ENCODE measurements at places on chromosomes 7 and 10.

GRCh38 chr7:87151729-87152111 is 533 bp upstream of the DMTF1 start:
- ATAC-seq = no peak

DNA sequence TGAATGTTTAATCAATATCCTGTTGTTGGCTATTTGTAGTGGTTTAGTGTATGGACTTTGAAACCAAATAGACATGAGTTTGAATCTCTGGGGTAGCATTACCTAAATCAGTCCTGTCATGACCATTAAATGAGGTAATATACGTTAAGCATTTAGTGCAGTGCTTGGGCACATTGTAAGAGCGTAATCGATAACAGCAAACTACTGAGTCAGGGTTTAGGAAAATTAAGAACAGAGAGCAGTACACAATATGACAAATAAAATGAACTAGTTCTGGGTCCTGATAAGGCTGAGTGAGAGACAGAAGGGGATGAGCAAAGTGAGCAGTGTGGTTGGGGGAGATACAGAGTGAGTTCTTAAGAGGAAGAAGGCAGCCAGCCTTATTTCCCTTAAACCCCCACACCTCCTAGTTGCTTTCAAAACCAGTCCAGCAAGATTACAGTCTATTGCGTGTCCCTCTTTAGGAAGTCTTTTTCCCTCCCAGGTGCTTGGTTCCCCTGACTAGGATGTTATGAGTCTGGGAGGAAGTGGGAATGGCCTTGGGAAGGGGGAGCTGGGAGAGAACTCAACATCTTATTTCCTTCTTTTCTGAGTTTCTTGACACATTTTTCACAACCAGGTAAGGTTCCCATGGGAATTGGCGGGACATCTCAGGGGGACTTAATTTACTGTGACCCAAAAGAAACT is 171.0 kb downstream of the SND1 start:
- ATAC-seq = no peak

DNA sequence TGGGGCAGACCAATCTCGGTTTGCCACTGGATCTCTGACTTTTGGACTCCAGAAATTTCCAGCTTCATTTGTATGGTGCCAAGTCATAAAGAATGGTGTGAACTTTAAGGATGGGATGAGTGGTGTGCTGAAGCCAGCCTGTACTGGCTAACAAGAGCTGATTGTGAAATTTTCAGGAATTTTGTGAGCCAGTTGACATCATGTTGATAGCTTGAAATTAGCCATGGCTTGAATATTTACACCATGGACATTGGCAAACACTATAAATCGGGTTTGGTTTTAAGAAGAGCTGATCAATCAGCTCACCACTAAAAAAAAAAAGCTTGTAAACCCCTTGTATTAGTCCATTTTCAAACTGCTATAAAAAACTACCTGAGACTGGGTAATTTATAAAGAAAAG is 14.1 kb upstream of the MYH16 start:
- no peak for ATAC-seq

DNA sequence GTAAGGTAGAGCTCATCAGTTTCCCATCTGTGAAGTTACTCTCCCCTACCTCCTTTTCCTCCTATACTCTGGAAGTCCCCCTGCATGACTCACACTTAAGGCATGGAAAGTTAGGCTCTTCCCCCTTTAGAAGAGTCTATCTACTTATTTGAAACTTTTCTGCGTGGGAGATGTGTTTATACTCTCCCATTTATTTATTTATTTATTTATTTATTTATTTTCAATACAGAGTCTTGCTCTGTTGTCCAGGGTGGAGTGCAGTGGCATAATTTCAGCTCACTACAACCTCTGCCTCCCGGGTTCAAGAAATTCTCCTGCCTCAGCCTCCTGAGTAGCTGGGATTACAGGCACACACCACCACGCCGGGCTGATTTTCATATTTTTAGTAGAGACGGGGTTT is 107.5 kb upstream of the JCAD start:
- no peak for ATAC-seq

DNA sequence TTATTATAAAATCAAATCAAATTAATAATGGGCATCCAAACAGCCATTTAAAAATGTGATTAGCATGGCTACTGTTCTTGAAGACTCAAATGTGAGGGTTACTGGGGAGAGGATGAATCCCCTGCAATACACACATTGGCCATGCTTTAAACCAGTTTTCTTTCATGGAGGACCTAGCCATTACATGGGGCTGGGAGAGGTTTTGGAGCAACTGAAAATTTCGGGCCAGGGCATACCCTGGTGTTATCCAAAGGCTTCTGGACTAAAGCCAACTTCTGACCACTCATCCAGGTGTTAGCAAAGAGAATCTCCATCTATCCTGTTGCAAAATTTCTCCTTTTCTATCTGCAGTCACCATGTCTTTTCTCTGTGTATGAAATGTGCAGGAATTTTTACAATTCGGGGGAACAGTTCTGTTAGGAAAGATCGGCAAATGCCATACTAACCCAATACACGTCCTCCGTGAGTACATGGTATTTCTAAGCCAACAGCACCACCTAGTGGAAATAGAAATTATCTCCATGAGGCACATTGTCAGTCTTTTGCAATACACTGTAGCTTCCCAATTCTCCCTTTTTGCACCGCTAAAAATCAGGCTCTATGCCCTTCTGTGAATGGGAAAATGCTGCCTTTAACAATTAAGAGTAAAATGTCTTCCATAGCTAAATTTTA is 47.0 kb upstream of the ZNF107 start:
- ATAC-seq = no peak

DNA sequence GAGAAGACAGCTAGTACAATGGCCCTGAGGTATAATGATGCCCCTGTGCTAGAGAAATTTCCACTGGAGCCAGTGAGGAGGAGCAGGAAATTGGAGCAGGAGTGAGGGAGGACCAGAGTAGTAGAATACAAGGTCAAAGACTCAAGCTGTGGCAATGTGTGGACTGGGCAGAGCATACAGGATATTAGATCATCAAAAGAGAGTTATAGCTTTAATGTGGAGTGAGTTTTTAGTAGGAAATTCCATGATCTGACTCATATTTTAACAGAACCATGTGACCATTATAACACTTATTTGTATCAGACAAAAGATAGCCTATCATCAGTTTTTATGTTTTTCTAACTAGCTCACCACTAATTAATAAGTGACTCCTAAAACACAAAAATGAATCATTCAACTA is 154.1 kb downstream of the DGKB start:
- no peak for ATAC-seq

DNA sequence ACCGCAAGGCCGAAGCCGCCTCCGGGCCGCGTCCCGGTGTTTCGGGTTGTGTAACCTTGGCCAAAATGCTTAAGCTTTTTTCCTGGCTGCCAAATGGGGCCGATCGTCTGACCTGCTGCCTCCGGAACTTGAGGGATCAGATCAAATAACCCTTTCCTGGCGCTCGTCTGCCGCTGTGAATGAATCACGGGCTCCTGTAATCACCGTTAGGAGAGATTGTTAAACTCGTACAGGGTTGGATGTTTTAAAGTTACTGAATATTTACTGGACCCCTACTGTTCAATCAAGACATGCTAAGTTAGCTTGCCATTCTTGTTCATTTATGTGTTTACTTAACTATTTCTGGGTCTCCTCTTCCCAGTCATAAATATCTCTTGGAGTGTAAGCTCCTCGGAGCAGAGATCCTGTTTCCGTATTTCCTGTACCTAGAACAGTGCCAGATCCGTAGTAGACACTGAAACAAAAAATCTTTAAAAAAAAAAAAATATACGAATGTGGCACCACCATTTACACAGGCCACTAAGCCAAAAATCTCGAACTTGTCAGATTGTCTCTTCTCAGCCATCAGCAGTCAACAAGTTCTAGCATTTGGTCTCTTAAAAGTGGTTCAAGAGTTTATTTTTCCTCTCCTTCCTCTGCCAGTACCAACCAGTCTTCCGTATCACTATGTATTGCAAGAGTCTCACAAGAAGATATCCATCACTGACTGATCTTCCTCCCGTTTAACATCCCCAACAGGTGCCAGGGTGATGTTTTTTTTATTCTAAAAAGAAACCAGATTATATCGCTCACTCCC is 650 bp upstream of the TM9SF3 start:
- ATAC-seq = no peak
